ENCODE measurements at places on chromosomes 4 and X.

DNA sequence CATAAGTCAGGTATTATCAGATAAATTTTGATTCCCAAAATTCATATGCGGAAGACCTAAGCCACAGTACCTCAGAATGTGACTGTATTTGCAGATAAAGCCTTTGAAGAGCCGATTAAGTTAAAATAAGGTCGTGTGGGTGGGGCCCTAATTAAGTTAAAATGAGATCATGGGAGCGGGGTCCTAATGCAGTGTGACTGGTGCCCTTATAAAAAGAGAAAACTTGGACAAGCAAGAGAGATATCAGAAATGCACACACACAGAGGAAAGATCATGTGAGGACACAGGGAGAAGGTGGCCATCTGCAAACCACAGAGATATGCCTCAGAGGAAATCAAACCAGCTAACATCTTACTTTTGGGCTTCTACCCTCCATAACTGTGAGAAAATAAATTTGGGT, 236.1 kb downstream of the FBXO8 start:
- no peak for DNase-seq

DNA sequence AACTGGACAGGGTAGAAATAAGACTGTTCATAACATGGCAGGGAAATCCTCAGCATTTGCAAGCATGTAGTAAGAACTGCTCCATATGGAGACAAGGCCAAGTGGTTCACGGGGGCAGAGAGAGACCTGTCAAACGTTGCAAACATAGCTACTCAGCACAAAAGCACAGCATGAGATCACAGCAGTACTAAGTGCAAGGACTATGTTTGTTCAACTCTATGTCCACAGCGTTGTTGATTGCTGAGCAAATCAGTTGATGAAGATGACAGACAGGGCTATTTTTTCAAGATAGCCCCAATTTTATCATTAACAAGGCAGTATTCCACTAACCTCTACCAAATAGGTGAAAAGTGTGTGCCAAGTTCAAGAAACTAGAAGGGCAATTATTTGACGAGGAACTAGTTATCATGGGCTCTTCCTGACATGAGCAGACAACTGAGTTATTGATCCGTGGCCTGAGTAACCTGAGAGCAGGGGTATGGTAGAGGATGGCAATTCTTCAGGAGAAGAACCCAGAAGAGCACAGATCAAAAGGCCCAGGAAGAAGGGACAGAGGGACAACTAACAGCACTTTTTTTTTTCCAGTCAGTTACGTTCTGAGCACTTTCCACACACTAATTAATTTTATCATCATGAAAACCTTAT, 57.4 kb downstream of the SPOCK3 start:
- DNase-seq, result no peak

- DNase-seq, result no peak
Observed at GRCh38 chr4:74255096-74255495, 53.2 kb upstream of the EPGN start.

DNA sequence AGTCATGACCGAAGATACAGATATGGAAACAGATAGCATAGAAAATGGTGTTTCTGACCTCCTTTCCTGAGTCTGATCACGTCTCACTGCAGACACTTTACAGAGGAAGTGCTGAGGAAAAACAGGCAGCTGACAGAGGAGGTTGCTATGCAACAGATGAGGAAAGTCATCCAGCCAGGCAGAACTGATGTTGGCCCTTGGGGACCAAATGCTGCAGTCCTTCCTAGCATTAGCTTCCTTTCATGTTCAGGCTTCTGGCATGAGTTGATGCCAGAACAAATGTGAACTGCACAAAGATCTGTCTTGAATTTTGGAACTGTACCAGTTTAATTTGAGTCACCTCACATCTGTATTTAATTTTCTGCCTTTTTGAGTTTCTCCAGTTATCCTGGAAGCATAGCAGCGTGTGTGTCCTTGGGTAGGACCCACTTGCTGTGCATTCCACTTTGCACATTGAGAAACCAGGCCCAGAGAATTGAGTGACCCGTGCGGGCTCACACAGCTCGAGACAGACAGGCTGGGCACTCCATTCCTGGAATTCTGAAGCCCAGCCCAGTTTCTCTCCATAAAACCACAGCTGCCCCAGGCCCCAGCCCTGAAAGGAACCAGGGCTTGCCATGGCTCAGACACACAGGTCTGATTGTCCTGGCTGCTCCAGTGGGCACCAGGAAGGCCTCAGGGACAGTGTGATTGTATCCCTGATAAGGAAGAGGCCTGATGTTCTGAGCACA, 1.4 kb upstream of the MAGED1 start:
- DNase-seq, result no peak

DNA sequence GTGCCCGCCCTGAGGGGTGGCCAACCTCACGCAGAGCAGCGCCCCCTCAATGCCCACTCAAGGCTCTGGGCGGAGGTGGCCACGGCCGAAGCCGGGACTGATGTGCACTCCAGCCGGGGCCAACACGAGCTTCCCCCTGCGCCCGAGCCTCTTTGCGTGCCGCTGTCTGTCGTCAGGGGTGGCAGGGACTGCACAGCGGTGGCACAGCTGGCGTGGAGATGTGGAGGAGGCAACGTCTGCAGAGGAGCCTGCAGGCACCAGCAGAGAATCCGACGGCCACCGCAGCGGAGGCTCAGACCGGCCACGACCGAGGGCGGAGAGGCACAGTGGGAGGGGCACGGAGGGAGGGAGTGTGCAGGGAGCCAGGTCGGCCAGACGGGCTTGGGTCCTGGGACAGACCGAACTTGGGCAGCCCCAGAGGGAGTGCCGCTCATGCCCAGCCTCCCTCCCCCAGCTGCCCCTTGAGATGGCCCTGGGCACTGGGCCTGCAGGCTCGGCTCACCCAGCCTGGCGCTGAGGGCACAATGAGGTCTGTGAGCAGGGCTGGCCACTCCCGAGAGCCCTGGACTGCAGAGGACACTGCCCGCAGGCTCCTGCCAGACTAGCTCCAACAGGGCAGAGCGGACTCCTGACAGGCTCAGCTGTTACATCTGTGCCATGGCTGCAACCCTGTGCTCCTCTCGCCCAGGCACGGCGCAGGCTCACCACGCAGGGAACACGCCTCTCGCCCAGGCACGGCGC, 46.5 kb upstream of the CPLX1 start:
- no peak for DNase-seq

DNA sequence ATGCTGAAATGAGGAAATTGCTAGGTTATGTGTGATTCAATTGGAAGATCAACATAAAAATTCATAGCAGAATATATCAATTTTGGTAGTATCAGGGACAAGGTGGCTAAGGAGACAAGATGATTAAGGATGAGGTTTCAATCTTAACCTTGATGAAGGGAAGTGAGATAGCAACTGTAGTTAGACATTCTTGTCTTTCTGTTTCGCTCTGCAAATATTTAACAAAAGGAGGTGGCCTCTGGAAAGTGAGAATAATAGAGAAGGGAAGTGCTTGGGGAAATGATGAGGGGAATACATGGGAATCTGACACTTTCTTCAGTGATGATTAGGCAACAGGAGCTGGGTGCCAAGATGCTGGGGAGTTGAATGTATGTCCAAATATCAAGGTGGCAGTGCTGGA, 337.1 kb upstream of the PUDP start:
- no peak for DNase-seq

DNA sequence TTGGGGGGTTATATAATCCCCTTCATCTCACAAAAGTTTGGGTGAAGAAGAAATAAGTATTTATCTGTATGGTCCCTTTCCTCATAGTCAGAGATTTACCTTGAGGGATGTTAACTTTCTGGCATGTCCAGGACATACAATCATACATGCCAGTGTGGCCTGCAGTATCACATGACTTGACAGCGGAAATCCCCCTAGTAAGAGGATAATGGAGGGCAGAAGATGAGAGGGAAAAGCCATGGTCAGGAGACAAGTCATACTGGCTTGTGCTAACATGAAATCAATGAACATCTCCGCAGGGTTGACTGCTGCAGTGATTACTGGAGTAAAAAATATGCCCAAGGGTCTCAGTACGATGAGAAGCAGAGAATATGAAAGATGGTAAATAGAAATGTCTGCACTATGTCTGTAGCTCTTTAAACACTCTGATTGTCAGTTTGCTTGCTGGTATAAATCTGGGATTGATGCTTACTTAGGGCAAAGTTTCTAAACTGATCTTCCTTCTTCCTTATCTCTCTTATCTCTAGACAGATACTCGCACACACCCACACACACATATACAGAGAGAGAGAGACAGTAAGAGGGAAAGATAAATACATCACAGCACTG, 1385.6 kb upstream of the ADGRL3 start:
- no peak for DNase-seq

All from stimulated activated CD8-positive, alpha-beta memory T cell treated with anti-CD3 and anti-CD28 coated beads, Interleukin-4, amount 100 ng/mL, for 24 hours (primary cell).